ENCODE measurements at places on chromosomes 7 and 10.

- DNase-seq, result no peak
Observed at GRCh38 chr7:55953707-55954475, 2.2 kb downstream of the MRPS17 start.

GRCh38 chr7:101386558-101387231, 24.0 kb downstream of the COL26A1 start:
- no peak for DNase-seq

DNA sequence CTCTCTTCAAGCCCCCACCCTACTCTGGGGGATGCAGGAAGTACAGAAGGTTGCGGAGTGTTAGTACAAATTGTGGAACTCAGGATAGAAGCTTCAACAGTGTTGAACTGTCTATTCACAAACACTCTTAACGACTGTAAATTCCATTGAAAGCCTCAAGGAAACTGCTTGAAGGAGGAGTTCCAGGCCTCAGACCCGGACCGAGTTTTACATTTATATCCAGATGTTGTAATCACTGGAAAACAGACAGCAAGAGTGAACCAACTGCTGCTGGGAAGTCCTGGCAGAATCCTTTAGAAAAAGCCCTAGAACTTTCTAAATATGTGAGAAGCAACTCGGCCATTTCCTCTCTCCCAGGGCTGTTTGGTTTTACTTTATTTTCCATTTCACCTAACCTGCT, 84.1 kb upstream of the LRRC18 start:
- DNase-seq, result no peak

DNA sequence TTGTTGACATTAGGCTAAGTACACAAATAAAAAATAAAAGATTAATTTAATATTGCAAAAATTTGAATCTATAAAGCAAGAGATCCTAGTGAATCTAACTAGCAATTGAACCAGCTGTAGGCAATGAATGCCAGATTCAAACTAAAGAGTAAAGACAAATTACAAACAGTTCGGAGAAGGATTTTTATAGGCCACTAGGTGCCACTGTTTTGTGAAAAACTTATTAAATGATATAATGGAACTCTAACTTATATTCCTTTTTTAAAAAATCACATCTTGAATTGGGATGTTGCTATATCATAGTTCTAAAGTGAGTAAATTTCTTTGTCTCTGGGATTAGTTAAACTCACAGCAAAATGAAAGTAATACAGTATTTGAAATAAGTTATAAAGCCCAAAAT, 39.1 kb upstream of the GNAI1 start:
- DNase-seq, result no peak

GRCh38 chr7:129689995-129690581, 78.6 kb downstream of the NRF1 start:
- DNase-seq, result no peak

GRCh38 chr7:26052706-26053105, 99.3 kb upstream of the NFE2L3 start:
- no peak for DNase-seq

All from breast epithelium (tissue), 4 donors.